ENCODE measurements at places on chromosomes 16 and 17.

- no peak for DNase-seq
Observed at GRCh38 chr17:57406131-57406980, 150.0 kb downstream of the MSI2 start.

DNA sequence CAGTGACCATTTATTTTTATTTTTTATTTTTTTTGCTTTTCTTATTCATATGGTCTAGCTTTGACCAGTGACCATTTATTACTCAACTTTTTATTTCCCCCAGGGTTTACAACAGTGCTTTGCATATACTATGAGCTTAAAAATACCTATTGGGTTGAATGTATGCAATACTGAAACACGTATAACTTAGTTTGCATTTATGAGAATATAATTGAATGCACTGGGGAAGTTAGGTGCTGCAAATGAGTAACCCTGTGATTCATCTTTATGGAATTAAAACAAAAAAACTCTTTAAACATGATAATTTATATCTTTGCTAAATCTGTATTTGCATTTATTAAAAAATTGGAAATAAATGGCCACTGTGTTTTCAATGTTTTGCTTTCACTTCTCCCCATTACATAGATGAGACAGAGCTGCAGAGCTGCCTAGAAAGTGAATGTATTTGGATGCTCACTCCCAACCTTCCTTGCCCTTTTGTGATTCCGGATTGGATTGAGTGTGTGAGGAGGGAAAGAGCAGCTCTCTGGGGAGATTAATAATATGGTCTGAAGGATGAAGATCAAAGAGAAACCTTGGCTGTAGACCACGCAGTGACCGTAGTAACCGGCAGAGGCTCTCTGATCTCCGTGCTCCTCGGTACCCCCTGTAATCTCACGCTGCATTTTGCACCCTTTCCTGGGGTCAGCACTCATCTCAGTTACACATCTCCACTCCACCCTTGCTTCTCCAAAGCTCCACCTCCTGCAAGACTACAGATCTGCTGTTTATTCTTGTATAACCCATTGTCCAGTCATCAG, 14.3 kb downstream of the TMEM100 start:
- DNase-seq: no peak

DNA sequence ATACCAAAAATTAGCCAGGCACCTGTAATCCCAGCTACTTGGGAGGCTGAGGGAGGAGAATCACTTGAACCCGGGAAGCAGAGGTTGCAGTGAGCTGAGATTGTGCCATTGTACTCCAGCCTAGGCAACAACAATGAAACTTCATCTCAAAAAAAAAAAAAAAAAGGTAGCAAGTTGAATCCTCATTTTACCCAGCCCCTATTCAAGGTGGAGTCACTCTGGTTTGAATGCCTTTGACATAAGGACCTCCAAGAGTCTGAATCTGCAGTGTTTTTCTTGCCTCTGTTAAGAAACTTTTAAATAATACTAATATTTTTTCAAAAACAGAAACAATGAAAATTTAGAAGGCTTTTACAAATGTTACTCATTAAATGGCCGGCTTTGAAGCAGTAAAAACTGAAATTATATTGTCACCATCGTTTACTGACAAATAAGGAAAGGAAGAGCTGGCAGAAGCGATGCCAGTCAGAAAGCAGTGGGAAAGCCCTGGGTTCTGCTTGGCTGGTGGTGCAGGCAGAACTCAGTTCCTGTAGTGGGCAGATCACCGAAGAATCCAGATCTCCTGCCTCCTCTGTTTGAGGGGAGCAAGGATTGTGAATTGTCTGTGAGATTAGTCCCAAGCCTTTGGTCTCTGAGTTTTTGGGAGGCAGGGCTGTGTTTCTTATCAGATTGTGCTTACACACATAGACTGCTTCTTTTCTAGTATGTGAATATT, 99.7 kb upstream of the HAS3 start:
- DNase-seq: no peak

DNA sequence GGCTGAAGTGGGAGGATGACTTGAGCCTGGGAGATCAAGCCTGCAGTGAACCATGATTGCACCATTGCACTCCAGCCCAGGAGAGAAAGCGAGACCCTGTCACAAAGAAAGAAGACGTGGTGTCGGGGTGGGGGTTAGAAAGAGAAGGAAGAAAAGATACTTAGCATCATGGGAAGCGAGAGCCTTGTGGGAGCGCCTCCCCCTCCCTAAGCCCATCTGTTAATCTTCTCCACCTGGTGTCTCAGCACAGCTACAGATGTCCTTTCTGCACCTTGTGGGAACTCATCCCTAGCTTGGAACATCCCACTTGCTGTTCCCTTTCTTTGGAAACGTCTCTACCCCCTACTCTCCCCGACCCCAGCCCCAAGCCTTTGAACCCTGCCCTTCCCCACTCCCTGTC, 6.0 kb downstream of the ZNF688 start:
- DNase-seq: no peak

- DNase-seq: no peak
Observed at GRCh38 chr17:17922070-17922614, 50.1 kb downstream of the TOM1L2 start.

DNA sequence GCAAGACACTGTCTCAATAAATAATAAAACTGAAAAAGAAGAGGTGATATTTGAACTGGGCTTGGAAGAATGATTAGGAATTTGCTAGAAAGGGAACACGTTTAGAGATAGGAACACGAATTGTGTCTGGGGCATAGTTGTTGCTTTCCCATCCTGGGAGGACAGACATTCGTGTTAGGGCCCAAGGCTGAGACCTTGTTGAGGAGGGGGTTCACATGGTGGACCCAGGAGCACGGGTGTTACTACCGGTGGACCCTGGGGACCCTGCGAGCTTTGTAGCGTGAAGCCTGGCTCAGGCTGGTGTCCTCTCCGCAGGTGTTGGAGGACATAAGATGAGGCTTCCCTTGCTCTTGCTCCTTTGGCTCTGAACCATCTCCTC, 1.2 kb downstream of the ACSF3 start:
- DNase-seq: no peak

DNA sequence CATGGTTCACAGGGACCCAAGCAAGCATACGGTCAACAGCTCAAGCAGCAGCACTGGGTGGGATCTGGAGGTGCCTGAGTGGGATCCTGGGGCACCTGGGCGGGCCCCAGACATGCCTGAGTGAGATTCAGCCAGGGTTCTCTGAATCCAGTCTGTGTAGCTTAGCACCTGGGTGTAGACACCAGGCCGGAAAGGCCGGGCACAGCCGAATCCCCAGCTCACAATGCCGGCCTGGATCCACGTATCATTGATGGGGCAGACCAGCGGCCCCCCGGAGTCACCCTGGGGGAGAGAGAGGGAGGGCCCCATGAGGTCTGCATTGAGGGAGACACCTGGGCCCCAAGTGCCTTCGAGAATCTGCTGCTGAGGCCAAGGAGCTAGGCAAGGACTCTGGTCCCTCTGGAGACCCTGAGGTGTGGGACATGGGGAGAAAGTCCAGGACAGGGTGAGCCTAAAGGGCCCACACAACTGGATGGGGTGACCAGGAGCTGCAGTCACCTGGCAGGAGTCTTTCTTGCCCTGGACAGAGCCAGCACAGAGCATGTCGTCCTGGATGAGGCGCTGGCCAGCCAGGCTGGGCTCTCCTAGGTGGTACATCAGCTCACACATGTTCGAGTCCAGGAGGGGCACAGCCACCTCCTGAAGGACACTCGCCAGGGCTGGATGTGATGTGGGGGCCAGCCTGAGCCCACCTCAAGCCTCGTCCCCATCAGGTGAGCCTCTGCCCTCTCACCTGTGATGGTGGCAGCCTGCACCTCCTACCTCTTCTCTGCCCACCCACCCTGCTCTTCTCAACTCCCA, 9.7 kb downstream of the ZG16B start:
- DNase-seq: no peak

GRCh38 chr16:73086108-73086507, 38.2 kb upstream of the ZFHX3 start:
- DNase-seq: no peak

DNA sequence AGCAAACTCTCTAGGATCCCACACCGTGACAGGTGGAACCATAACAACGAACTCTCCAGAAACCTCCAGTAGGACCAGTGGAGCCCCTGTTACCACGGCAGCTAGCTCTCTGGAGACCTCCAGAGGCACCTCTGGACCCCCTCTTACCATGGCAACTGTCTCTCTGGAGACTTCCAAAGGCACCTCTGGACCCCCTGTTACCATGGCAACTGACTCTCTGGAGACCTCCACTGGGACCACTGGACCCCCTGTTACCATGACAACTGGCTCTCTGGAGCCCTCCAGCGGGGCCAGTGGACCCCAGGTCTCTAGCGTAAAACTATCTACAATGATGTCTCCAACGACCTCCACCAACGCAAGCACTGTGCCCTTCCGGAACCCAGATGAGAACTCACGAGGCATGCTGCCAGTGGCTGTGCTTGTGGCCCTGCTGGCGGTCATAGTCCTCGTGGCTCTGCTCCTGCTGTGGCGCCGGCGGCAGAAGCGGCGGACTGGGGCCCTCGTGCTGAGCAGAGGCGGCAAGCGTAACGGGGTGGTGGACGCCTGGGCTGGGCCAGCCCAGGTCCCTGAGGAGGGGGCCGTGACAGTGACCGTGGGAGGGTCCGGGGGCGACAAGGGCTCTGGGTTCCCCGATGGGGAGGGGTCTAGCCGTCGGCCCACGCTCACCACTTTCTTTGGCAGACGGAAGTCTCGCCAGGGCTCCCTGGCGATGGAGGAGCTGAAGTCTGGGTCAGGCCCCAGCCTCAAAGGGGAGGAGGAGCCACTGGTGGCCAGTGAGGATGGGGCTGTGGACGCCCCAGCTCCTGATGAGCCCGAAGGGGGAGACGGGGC, 1.3 kb downstream of the SPN start:
- DNase-seq: no peak

GRCh38 chr16:63289834-63290460, 1253.7 kb upstream of the CDH8 start:
- DNase-seq: peak; percentile 68

DNA sequence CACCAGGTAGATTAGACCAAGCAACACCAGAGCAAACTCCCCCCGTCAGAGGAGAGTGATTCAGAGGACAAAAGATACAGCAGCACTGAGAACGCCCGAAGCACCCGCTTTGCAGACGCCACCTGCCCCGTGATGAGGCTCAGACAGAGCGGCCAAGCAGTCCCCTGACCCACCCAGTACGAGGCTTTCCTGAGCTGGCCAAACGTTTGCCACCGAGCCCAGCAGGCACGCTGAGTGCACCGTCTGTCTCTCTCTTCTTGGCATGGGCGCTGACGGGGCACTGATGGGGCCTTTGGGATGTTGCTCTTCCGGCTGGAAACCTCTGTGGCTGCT, 19.4 kb upstream of the WDR45B start:
- DNase-seq: no peak

DNA sequence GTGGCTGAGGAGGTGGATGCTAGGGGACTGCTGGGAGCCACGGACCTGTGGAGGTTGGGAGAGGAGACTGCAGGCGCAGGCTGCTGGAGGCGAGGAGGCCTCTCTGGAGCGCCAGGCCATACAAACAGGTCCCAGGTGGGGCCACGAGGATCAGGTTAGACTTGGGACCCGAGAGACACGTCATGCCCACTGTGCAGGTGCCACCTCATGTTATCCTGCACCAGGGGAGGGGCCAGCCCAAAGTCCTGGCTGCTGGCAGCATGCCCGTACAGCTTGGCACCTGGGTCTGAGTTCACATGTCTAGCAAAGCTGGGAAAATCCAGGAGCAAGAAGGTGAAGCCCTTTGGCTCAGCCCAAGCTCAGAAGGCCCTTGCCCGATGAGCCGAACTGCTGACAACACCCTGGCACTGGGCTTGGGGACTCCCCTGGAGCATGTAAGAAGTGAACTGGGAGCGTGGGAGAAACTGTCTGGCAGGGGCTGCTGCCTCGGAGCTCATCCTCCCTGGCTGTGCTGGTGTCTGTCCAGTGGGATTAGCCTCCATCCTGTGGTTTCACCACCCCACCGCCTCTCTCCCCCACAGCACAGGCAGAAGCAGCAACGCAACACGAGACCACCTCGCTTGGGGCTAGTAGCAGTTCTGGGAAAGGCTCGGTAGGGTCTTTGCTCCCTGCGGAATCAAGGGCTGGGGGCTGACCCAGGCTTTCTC, 5.3 kb downstream of the ARHGDIA start:
- DNase-seq: peak; percentile 94

DNA sequence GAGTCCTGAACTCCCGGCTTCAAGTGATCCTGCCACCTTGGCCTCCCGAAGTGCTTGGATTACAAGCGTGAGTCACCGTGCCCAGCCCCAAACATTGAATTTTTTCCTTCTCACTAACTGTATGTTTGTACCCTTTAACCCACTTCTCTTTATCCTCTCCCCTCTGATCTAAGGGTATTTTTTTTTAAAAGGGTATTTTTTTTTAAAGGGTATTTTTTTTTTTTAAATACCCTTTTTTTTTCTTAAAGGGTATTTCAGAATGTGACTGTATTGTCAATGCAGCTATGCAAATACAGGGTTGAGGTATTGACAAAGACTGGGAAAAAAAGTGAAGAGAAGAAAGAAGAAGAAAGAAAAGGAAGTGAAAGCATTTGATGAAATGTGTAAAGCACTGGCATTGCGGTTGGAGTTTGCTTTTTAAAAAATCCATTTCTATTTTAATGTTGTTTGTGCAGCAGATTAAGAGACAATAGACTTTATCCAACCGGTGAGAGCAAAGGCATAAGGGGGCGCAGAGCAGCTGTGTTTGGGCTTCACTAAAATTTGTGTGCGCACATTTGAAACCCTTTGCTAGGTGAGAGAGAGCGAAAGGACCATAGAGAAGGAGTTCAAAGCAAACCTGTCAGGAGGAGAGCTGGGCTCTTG, 42.4 kb downstream of the SYT17 start:
- peak; percentile 4 for DNase-seq

Data from DMS53 (cell line).